Lung (tissue), 17 donors: ENCODE measurements at places on chromosomes 1 and 21. TPM values are rescaled to one million over a fixed set of nuclear protein-coding genes. Genes with fewer than 3 reads are reported as not detected.

GRCh38 chr1:8687039-8687438, 130.4 kb downstream of the RERE start:
- peak; percentile 87 for DNase-seq

GRCh38 chr1:54490361-54491248, 57.4 kb upstream of the ACOT11 start:
- peak; percentile 78 for DNase-seq

- no peak for DNase-seq
Measured at GRCh38 chr1:101187297-101187696, 49.5 kb upstream of the S1PR1 start.

DNA sequence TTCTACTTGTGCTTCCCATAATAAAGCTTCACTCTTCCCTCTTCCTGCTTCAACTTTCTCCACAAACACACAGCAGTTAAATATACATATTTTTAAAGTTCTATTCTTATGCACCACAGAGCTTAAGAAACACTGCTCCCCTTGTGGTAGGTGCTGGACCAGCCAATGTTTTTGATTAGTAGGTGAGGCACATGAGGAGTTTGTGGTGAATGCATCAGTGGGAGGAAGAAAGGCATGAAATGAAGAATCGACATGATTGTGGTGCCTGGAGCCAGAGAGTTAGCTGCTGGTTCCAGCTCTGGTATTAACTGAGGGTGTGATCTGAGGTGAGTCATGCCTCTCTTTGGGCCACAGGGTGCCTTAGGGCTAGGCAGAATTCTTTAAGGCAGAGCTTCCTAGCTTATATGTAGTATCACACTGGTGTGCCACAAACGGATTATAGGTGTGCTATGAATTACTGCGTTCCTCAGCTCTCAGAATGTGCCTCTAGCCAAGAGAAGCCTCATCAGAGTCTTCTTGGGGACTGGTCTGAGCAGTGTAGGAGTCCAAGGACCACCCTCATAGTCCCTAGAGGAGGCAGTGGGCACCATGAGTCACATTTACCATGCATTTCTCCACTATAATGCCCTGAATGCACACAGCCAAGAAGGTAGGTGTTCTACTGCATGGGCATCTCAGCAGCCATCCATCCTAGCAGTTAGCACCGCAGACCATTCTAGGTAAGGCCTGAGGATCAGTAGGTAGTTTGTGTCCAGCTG, 97.4 kb upstream of the SGIP1 start:
- no peak for DNase-seq

- DNase-seq: no peak
Measured at GRCh38 chr1:30704765-30705509, 18.4 kb downstream of the MATN1 start.

- DNase-seq: peak; percentile 71
Measured at GRCh38 chr1:52142220-52143183, 613 bp downstream of the ZFYVE9 start.

DNA sequence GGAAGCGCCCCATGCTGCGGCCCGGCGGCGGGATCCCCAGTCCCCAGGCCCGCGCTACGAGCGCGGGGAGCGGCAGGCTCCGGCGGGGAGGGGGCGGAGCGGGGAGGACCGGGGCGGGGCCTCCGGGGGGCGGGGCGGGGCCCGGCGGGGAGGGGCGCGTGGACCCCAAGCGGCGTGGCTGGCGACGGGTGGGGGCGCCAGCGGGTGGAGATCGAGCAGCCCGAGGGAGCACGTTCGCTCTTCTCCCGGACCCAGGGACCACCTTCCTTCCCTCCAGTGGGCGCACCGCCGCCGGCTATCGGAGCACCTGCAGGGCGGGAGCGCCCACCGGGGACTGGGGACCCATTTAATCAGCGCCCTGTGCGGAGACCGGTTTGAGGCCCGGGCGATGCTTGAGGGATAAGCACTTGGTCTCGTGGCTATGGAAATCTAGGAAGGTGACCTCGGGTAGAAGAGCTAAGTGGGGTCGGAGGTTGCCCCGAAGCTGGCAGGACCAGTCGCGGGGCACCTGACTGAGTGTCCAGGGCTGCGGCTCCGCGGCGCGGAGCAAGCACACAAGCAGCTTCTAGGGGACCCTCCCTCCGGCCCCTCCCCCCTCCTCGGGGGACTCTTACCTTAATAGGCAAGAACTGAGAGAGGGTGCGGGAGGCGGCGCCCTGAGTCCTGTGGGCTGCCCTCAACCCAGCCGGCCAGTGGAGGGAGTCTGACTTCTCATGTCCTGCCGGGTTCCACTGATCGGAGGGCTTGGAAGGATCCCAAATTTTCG, at the start of gene TSPAN2:
Gene TSPAN2 (minus strand): TSS at position 84 of the 766 bp plus-strand sequence. CDS start 71 bp downstream, at position 13.
- peak; percentile 87 for DNase-seq

GRCh38 chr1:8055973-8056372, 29.9 kb upstream of the ERRFI1 start:
- DNase-seq: no peak

DNA sequence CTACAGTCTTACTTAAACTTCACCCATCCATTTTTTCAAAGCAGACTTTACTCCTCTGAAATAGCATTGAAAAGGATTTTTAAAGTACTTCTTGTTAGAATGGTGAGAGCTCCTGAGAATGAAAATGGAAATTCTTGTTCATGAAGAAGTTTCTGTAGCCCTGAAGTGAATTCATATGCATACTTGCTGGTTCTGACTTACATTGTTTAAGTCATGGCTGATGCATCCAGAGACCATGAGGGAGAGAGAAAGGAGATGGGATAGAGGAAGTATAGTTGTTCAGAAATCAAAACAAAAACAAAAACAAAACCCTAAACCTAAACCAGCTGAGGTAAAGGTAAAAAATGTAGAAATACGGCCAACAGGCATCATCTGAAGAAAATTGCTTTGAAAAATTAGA, 27.1 kb upstream of the SAMSN1 start:
- no peak for DNase-seq

DNA sequence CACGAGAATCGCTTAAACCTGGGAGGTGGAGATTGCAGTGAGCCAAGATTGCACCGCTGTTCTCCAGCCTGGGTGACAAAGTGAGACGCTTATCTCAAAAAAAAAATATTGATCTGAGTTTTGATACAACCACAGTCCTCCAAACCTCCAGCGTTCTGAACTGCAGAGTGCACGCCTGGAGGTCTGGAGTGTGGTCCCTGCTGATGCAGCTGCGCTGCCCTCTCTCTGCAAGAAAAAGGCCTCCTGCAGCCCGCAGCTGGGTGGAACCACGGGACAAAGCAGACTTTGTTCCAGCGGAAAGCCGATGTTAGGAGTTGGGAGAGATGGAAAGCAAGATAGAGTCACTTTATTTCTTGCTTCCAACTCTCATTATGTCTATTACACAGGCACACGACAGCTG, 144.9 kb upstream of the SOD1 start:
- peak; percentile 65 for DNase-seq

GRCh38 chr1:158124999-158125398, 55.7 kb upstream of the CD1D start:
- peak; percentile 98 for DNase-seq

DNA sequence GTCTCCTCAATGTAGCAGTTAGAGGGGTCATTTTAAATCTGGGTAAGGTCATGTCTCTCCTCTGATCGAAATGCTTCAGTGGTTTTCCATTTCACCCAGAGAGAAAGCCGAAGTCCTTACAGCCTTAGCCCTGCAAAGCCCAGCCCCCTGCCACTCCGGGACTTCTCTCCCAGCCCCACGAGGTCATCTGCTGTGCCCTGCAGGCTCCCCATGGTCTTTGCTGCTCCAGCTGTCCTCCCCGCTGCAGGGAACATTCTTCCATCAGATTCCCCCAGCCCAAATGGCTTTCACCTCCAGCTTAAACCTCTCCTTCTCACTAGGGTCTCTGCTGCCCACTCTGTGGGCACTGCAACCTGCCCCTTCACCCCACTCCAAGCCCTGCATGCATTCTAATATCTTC, 626.5 kb downstream of the NPHP4 start:
- no peak for DNase-seq

DNA sequence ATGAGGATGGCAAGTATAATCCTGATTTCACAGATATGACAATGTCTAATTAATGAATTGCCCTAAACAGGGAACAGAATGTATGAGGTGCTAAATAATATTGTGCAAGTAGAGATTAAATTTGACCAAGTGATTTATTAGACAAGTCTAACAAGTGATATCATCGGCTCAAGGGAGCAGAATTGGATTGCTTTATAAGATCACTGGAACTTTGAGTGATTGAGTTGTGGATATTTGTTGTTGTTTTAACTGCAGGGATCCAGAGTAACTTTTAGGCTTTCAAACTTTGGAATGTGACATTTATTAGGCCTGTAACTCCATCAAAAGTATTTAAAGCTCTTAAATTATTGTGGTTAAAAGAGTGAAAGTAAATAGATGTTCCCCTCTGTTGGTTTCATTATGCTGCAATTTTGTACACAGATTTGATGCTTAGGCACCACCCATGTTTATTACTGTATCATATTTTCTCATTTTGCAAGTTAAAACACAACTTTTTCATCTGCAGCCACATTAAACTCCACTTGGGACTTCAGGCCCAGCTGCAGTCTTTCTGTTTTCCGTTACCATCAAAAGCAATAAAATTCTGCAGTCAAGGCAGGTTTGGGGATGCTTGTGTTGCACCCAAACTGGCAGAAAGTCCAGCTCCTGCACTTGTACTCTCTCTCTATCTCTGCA, 206.6 kb downstream of the HLX start:
- DNase-seq: no peak

DNA sequence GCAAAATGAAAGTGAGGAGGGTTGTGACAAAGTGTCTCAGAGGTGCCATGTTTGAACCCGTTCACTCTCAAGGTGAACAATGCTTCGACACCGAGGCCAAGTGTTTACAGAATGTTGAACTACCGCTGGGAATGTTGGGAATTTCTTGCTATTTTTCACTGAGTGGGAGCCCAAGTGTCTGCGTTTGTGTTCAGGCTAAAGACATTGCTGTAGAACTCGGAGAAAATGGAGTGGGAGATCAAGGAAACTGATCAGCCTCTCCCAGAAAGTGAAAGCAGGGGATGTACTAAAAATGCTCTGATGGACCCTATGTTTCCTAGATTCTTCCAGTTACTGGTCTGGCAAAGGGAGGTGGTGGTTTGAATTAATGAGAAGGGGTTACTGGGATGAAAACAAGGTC, 207.5 kb downstream of the BACH1 start:
- no peak for DNase-seq

DNA sequence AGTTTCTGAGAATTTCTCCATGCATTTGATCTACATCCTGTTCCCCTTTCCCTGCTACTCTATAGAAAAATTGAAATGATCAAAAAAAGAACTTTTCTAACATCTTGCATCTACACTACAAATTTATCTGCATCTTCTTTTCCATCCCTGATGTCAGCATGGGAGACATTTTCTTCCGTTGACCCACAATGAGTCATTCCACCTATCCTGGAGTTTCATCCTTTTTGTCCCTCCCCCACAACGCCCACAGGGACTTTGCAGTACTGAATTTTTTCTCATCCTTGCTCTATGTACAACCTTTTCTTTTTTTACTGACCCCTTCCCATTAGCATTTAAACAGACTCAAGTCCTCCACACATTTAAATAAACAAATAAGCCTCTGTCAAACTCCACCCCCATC, 112.2 kb upstream of the MROH9 start:
- DNase-seq: no peak

- no peak for DNase-seq
Measured at GRCh38 chr1:109969907-109970306, 14.7 kb upstream of the AHCYL1 start.

The EFNA1 gene
- total RNA-seq: 111 TPM

The RAB7B gene
- total RNA-seq: 3.6 TPM

The KRTAP11-1 gene
- total RNA-seq: not detected

The SPRR2E gene
- not detected for total RNA-seq
